Smooth muscle cell of the pulmonary artery (primary cell): ENCODE measurements at places on chromosomes 16 and 17. TPM values are rescaled to one million over a fixed set of nuclear protein-coding genes. Genes with fewer than 3 reads are reported as not detected.

HSD3B7 gene
- total RNA-seq: 28.9 and 50.4 TPM in 2 replicates

OR1F1 gene
- total RNA-seq: 0.07 TPM in 1 of 2 replicates, not detected in the other

ABI3 gene
- total RNA-seq: 0.17 and 0.20 TPM in 2 replicates

CNGB1 gene
- not detected in 2 replicates for total RNA-seq

ZNF778 gene
- 8.2 and 8.9 TPM in 2 replicates for total RNA-seq

UBN1 gene
- total RNA-seq: 25.9 and 26.6 TPM in 2 replicates

GLP2R gene
- total RNA-seq: not detected in 2 replicates

SPNS2 gene
- 0.13 and 0.40 TPM in 2 replicates for total RNA-seq
